Left hindlimb (tissue), 1 donor: ENCODE measurements at places on chromosomes 3 and 15.

GRCh38 chr3:49238274-49239127 is 38.5 kb downstream of the C3orf62 start:
- DNase-seq: no peak

GRCh38 chr3:100402891-100403290 is 1.6 kb downstream of the LNP1 start:
- DNase-seq: no peak

GRCh38 chr15:48996276-48996675 is 32.6 kb upstream of the SHC4 start:
- DNase-seq: no peak

- no peak for DNase-seq
Measured at GRCh38 chr3:189776149-189776824, 145.1 kb downstream of the TP63 start.

GRCh38 chr3:8730656-8731055 is 2.9 kb upstream of the CAV3 start:
- no peak for DNase-seq

- DNase-seq: no peak
Measured at GRCh38 chr3:150828261-150828660, 65.3 kb upstream of the SIAH2 start.

GRCh38 chr15:30023798-30024295 is 58.9 kb upstream of the GOLGA8J start:
- DNase-seq: no peak

- DNase-seq: no peak
Measured at GRCh38 chr3:172655388-172655787, 55.5 kb downstream of the NCEH1 start.

GRCh38 chr15:78415284-78415683 is 22.7 kb upstream of the IREB2 start:
- no peak for DNase-seq

DNA sequence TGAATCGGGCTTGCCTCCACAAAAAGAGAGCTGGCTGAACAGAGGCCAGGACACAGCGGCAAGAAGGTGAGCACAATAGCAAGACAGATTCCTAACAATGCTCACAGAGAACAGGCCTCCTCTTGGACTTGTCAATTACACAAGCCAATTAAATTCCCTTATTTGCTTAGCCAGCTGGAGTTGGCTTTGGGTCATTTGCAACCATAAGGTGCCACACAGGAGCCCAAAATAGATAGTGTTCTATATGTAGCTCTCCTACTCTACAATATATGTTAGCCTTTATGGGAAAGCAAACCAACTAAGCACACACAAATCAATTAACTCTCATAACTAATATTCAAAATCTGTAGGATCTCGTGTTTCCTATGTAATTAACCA is 335.6 kb downstream of the FOXP1 start:
- DNase-seq: no peak

DNA sequence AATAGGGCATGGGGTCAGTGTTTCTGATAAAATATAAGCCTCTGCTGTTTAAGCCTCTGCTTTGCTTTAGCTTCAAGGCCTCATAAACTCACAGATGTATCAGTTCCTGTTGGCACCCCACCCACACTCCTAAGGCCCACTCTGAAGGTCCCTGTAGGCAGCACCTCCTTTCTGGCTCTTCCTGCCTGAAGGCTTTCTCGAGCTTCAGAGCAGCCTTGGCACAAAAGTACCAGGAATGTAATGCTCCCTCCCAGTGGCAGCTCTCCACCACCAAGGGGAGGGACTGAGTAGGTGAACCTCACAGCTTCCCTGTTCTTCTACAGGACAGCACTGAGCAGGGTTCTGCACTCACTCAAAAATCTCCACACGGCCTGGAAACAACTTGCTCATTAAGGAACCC is 102.2 kb downstream of the ABHD5 start:
- DNase-seq: no peak

- no peak for DNase-seq
Measured at GRCh38 chr3:189625071-189625470, 6.1 kb upstream of the TP63 start.

DNA sequence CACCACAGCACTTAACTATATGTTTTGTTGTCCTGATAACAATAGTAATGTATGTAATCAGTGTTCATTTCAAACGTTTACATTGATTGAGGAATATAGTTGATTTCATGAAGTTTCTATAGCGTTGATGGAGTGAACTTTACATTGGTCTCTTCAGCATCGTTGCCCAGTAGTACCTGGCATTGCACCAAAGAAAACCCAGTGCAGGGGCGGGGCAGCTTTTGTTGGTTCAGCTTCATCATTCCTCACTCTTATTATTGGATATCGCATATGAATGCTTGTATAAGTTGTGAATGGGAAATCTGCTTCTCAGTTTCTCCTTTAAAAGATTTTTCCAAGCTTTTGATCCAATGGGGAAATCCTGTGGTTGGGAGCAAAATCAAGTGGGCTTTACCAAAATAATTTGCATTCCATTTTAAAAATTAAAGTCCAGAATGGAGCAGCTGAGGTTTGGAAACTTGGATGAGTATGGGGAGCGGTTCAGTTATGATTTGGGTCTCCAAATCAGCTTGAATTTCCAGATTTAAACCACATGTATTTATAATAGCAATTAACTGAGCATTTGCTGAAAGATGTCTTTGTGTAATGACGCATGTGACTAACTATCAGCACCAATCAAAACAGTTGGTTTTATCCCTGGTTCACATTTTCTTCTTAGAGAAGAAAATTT is 213.7 kb downstream of the ALCAM start:
- DNase-seq: peak; percentile 64

GRCh38 chr3:9347081-9347480 is 15.8 kb upstream of the THUMPD3 start:
- DNase-seq: no peak

- no peak for DNase-seq
Measured at GRCh38 chr3:174229916-174230315, 629.2 kb upstream of the NAALADL2 start.

- no peak for DNase-seq
Measured at GRCh38 chr3:160128056-160128455, 97.2 kb upstream of the C3orf80 start.

DNA sequence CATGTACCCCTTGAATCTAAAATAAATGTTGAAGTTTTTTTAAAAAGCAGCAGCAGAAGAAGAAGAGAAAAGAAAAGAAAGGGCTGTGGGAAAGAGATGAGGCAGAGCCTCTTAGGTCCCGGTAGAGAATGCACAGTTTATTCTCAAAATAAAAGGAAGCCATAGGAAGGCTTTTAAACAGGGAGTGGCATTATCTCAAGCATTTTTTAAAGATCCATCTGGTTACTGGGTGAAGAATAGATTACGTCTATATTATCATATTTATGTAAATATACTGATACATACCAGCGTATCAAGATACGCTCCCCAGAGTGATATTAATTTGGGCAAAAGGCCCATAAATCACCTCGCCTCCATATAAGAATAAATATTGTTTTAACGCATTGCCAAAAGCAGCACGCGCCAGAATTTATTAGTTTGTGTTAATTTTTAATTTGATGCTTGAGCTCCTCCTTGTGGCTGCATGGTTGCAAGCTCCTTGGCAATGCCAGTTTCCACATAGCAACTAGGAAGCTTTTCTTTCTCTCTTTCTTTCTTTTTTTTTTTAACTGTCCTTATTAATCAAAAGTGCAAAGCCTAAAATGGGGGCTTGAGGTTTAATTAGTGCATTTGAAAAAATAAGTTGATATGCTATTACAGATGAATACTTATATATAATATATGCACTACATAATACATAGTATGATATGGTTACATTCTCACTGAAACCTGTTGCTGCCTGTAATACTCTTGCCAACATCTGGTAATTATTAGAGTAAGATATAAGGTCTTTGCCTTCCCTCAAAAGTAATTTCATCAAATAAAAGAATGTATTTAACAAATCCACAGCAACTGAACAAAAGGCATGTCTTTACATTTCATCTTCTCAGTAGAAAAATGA is 242.8 kb upstream of the UBE2E2 start:
- DNase-seq: no peak

- DNase-seq: no peak
Measured at GRCh38 chr3:67030785-67031740, 33.0 kb downstream of the KBTBD8 start.

DNA sequence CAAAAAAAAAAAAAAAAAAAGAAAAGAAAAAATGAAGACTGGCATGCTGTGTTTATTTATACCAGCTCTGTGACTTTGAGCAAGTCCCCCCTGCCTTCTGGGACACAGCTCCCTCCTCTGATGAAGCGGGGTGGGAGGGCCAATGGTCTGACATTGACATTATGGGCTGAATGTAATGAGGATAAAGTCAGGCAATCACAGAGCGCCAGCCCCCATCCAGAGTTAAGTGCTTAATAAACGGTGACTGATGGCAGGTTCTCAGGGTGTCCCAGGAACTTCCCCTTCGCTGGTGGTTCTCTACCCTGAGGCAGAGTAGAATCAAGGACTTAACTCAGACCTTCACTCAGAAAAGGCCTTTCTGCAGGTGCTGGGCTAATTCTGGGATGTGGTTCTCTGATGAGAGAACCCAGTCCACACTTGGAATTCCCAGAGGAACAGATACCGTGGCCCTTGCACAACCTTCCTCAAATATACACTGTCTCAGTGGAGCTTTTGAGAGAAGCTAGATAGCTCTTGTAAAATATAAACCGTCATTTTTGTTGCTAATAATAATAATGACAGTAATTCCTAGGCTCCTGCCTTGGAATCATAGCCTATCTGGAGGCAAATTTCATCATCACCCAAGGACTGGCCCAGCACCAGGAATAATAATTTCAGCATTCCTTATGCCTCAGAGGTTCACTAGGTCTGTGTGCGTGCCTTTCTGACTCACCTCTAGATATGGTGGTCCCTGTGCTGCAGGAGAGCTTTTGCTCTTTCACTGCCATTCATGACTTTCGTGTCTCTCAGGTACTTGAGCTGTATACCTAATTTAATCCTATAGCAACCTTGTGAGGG is 115.8 kb downstream of the RPLP1 start:
- no peak for DNase-seq

GRCh38 chr3:89025185-89025584 is 82.2 kb upstream of the EPHA3 start:
- no peak for DNase-seq

GRCh38 chr3:158165730-158166129 is 55.8 kb downstream of the RSRC1 start:
- DNase-seq: no peak

DNA sequence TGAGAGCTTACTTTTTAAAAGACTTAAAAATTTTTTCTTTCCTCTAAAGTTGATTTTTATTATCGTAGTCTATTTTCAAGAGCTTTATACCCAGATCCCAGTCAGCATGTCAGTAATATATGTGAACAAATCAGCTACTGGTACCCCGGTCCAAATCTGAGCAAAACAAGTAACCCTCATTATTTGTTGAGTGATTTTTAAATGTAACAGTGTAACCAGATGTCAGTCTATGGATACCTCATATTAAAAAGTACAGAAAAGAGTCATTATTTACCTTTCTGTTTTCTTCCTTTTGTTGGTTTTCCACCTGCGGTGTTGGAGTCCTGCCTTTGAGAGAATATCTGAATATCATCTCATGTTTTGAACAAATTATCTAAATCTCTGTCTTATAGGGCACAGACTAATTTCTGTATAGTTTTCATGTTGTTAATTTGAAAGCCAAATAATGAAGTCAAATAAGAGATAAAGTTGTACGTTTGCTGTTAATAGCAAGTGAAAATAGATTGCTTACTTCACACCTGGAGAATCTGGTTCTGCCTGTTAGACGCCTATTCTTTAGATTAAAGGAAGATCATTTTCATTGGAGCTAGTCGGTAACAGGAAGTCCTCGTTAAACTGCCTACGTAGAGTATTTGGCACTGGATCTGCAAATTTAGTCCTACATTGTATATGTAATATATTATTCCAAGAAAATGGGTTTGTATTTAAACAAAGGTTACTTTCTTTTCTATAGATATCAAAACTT is at the start of gene STX19:
TSS of gene STX19 (minus strand) at position 505 of the 745 bp plus-strand sequence. CDS start 13,328 bp downstream, outside the sequence.
- DNase-seq: no peak

GRCh38 chr3:65678516-65678915 is 360.2 kb downstream of the MAGI1 start:
- no peak for DNase-seq

DNA sequence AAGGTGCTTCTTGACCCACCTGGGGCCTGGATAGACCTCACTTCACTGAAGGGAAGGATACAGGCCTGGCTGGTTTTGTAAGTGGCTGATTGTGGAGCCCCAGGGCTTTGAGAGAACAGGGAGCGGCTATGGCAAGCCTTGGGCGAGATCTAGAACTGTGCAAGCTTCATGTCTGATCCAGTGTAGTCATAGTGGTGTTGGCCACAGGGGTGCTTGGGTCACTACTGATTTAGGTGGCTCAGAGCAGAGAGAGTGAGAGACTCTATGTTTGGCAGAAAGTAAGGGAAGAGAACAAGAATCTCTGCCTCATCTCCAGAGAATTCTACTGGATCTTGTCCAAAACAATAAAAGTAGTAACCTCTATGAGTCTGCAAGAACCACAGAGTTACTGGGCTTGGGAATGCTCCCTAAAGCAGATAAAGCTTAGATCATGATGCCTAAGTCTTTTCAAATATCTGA is 394.2 kb upstream of the EPHA3 start:
- DNase-seq: no peak

- DNase-seq: no peak
Measured at GRCh38 chr3:28743831-28744230, 395.2 kb upstream of the AZI2 start.
